ENCODE measurements at places on chromosomes 2 and 18.

- peak; percentile 11 for DNase-seq
Measured at GRCh38 chr2:221572821-221573429, 821 bp upstream of the EPHA4 start.

DNA sequence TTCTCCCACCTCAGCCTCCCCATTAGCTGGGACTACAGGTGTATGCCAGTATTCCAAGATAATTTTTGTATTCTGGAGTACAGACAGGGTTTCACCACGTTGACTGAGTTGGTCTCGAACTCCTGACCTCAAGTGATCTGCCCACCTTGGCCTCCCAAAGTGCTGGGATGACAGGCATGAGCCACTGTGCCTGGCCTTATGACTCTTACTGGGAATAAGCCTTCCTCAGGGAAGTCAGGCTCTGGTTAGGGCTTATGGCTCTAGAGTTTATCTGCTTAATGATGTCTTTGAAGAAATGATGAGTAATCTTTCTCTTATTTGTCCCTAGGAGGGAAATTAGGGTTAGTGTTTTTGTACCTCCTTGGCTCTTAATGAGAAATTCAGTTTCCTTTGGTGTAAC, 187.7 kb downstream of the FAM210A start:
- no peak for DNase-seq

DNA sequence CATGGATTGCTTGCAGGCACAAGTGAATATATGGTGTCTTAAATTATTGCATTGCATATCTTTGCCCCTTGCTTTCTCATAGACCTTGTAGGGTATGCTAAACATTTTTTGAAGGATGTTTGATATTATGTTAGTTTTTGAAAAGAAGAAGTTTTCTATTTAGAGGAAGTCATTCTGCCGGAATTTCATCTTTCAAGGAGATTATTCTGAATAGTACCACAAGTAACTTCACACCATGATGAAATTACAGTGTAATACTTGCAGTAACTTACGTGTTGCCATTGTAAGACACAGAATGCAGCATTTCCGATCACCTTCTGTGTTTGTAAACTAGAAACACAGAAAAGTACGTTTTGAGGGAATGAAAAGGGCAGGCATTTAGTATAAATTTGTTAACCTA, 71.9 kb downstream of the ACVR2A start:
- no peak for DNase-seq

- DNase-seq = no peak
Measured at GRCh38 chr18:75199327-75199726, 9.6 kb downstream of the PTGR3 start.

GRCh38 chr2:88069117-88069516, 1.5 kb downstream of the SMYD1 start:
- DNase-seq = no peak

DNA sequence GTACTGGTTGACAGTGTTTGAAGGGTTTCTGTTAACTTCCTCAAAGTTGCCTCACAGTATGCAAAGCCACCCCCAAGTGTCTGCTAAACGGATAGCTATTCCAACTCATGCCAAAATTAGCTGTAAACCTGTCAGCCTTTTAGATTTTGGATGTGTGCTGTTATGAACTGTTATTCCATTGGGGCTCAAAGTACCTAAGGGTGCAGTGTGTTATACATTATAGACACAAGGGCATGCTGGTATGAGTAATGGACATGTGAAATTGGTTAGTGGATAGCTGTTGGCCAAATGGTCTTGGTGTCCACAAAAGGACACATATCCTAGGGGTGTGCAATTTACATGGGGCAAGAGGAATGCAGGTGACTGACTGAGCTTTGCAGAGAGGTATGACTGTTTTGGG, 33.7 kb upstream of the CCBE1 start:
- DNase-seq = no peak

GRCh38 chr2:42809131-42809818, 16.9 kb upstream of the HAAO start:
- no peak for DNase-seq

DNA sequence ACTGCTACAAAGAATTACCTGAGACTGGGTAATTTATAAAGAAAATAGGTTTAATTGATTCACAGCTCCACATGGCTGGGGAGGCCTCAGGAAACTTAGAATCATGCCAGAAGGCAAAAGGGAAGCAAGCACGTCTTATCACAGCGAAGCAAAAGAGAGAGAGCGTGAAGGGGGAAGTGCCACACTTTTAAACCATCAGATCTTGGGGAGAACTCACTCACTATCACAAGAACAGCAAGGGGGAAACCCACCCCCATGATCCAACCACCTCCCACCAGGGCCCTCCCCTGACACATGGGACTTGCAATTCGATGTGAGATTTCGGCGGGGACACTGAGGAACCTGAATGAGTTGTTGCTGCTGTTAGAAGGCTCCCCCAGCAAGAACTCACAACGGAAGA, 220.2 kb upstream of the PIEZO2 start:
- DNase-seq = no peak

- DNase-seq = no peak
Measured at GRCh38 chr2:43303889-43304288, 77.5 kb upstream of the ZFP36L2 start.

- DNase-seq = peak; percentile 35
Measured at GRCh38 chr18:79522451-79523205, 126.9 kb downstream of the NFATC1 start.

GRCh38 chr2:23268467-23269263, 116.3 kb upstream of the KLHL29 start:
- DNase-seq = no peak

DNA sequence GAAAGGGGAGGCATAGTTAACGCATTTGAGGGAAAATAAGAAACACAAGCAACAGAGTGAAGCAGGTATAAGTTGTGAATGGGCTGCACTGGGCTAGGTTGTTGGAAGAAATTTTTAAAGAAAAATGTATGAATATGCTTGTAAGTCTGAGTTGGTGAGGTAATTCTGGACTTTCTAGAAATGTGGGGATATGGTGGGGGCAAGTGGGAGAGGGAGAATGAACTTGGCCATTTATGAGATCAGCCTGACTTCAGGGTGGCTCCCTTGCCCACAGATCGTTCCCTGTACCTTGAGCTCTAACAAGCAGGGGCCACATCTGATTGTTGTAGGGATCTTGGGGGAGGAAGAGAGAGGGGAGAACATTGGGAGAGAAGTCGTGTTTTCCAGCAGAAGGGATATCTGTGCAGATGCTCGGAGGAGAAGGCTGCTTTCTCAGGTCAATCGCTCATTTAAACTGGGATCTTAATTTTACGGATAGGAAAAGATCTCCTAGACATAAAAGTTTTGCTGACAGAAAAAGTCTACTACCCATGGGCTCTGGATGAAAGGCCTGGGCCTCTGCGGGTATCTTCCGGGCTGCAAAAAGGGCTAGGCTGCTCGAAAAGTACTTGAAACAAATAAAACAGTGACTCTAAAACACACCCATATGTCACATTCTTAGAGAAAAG, 42.5 kb upstream of the FZD5 start:
- DNase-seq = no peak

Data from stimulated activated CD4-positive, alpha-beta T cell treated with anti-CD3 and anti-CD28 coated beads, Interleukin-12 subunit alpha, Interleukin-12 subunit beta, amount 100 ng/mL, for 24 hours (primary cell).